IPS DF 6.9 (cell line): ENCODE measurements at places on chromosomes 5 and 9.

DNA sequence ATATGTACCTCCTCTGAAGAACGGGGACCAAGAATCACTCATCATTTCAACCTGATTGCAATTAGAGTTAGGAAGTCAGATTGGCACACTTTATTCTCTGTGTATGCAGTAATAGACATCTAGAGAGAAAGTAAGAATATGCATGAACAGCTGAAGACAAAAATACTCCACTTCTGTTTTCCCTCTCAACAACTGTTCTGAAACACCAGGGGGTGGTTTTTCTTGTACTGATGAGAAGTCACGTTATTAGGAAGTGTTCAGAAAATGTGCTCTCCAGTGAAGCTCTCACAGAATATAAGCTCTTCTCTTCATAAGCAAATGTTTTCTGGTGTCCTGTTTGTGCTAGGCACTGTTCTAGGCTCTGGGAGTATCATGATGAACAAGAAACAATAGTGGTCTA lies 531.7 kb upstream of the C9orf72 start:
- H3K36me3 ChIP-seq = no peaks in the 10 kb centered on the region
- H3K4me3 ChIP-seq = no peak overlapping the region
- no peaks in the 10 kb centered on the region for H3K27me3 ChIP-seq
- H3K4me1 ChIP-seq = no peaks in the 10 kb centered on the region
- H3K27ac ChIP-seq = no peak overlapping the region

DNA sequence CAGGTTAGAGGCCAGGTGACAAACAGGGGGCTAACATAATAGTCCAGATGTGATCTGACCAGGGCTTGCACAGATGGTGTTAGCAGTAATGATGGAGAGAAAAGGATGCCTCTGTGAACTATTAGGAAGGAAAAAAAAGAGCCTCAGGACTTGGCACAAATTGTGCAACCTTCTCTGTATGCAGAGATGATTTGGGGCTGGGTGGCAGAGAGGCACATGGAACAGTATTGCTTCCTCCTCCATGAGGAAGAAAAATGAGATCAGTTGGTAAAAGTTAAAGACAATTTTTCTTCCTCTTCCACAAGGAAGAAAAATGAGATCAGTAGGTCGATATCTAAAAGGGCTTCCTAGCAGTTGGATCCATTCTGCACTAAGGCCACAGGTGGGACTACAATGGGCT lies 13.9 kb upstream of the ANXA6 start:
- H3K4me1 ChIP-seq = peaks cover 2% of the 10 kb centered on the region; the same call in 1 of the 2 replicates
- no peaks in the 10 kb centered on the region for H3K27me3 ChIP-seq
- H3K4me3 ChIP-seq = no peak overlapping the region
- no peak overlapping the region for H3K27ac ChIP-seq
- no peaks in the 10 kb centered on the region for H3K36me3 ChIP-seq

DNA sequence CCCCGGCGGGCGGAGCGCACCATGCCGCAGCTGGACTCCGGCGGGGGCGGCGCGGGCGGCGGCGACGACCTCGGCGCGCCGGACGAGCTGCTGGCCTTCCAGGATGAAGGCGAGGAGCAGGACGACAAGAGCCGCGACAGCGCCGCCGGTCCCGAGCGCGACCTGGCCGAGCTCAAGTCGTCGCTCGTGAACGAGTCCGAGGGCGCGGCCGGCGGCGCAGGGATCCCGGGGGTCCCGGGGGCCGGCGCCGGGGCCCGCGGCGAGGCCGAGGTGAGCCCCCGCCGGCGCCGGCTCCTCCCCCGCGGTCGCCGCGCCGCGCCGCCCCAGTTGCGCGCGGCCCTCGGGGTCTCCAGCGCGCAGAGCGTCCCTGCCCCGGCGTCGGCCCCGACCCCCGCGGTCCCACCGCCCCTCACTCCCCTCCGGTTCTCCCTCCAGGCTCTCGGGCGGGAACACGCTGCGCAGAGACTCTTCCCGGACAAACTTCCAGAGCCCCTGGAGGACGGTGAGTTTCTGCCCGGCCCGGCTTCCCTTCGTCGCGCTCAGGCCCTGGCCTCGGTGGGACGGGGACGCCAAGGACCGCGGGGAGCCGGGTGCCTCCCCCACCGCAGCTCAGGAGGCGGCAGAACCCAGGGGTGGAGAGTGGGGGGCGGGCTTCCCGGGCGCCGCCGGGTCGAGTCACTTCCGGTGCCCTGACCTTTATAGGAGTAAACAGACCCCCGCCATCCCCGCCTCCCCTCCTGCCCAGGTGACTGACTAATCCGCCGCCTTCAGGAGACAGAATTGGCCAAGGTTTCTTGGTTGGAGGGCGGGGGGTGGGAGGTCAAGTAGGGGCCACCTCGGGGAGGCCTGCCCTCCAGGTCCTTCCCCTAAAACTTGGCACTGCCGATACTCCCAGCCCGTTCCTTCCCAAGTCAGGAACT lies 665 bp downstream of the TCF7 start:
- DNase-seq = peak; percentile 39
- H3K27ac ChIP-seq = no peak overlapping the region
- H3K4me1 ChIP-seq = no peaks in the 10 kb centered on the region; the same call in 1 of the 2 replicates
- H3K4me3 ChIP-seq = peak overlapping the region; percentile 49; the same call in 1 of the 2 replicates

DNA sequence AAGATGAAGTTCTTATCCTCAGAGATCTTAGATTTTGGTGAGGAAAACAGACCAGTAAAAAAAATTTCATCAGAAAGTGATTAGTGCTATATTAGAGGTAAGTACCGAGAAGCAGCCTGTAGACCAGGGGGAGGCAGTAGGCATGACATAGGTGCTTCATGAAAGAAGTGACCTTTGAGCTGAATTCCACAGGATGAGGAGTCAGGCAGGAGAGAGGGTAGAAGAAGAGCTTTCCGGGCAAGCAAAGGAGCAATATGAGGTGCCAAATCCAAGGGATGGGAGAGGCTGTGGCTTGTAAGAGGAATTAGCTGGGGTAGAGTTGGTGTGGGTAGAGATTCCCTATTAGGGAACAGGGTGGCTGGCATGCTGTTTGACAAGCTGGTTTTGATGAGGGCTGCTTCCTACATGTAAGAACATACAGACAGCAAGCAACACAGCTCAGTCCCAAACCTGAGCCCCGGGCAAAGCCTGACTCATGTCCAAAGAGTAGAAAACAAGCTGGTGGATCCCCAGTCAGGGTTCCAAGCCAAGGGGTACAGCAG lies 48.4 kb upstream of the PWWP2A start:
- no peaks in the 10 kb centered on the region for H3K27me3 ChIP-seq
- no peaks in the 10 kb centered on the region for H3K36me3 ChIP-seq
- no peak for DNase-seq

GRCh38 chr5:173941758-173942401 lies 47.1 kb upstream of the C5orf47 start:
- no peak for DNase-seq
- peak overlapping the region; percentile 7 for H3K27ac ChIP-seq
- no peak overlapping the region for H3K4me3 ChIP-seq
- no peaks in the 10 kb centered on the region for H3K27me3 ChIP-seq
- peaks cover 4% of the 10 kb centered on the region; the same call in 1 of the 2 replicates for H3K4me1 ChIP-seq

DNA sequence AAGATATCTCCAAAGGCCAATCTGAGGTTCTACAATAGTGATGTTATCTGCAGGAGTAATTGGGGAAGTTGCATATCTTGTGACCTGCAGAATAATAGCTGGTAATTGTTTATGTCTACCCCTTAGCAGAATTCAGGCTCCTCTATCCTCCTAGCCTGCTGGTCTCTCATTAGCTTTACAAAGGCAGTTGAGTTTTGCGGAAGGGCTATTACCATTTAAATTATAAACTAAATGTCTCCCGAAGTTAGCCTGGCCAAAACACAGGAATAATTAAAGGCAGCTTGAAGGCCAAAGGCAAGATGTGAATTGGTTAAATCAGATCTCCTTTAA lies 168.7 kb downstream of the TTC39B start:
- no peaks in the 10 kb centered on the region for H3K36me3 ChIP-seq
- no peaks in the 10 kb centered on the region for H3K27me3 ChIP-seq
- no peak overlapping the region for H3K4me3 ChIP-seq
- peak; percentile 67 for DNase-seq

DNA sequence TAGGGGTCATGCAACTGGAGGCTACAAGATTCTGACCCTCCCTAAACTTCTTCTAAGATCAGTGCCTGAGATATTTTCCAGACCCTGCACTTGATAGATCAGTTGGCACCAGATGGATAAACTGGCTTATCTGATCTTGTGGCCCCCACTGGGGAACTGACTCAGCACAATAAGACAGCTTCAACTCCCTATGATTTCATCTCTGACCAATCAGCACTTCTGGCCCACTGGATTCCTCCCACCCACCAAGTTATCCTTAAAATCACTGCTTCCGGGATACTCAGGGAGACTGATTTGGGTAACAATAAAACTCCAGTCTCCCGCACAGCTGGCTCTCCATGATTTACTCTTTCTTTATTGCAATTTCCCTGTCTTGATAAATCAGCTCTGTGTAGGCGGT lies 2180.4 kb upstream of the WWC1 start:
- DNase-seq = no peak
- H3K4me1 ChIP-seq = no peaks in the 10 kb centered on the region
- no peaks in the 10 kb centered on the region for H3K36me3 ChIP-seq
- H3K27ac ChIP-seq = no peak overlapping the region
- no peaks in the 10 kb centered on the region for H3K27me3 ChIP-seq
- no peak overlapping the region for H3K4me3 ChIP-seq

DNA sequence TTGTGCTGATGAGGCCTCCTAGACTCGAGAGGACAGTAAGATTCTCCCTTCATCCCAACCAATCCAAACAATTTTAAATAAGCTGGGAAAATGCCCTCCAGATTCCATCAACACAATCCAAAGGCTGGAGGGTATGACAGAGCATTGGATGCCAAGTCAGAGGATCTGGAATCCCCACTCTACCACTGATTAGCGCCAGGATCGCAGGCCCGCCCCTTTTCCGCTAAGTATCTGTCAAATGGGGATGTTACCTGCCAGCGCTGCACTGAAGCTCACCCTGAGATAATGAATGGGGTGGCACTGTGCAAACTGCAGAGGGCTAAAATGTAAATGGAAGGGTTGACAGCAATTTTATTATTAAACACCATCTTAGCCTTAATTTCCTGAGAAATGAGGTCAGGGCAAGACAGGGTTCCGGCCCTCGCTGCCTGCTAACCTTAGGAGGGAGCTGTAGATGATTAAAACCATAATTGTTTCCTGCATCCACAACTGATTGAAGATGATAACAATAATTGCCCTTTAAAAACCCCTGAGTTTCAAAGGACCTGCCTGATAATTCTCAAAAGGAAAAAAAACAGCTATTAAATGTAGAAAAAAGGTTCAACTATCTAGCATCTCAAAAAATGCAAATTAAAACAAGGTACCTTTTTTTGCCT lies 31.6 kb upstream of the GABBR2 start:
- no peak for DNase-seq
- no peaks in the 10 kb centered on the region for H3K4me1 ChIP-seq
- H3K27me3 ChIP-seq = no peaks in the 10 kb centered on the region
- H3K4me3 ChIP-seq = no peak overlapping the region
- H3K27ac ChIP-seq = no peak overlapping the region

DNA sequence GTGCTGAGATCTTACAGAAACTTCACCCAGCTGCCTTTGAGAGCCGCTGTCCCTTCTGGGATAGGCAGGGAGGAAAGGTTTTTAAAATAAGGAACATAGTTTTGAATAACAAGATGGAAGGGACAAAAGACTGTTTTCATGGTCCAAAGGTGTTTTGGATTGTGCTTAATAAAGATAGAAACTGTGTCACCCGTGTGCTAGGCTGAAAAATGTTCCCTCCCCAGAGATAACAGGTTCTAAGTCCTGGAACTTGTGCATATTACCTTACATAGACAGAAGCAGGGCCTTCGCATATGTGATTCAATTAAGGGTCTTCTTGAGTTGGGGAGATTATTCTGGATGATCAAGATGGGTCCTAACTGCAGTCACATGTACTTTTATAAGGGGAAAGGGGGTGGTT lies 1.9 kb upstream of the CEMIP2 start:
- H3K36me3 ChIP-seq = no peaks in the 10 kb centered on the region
- H3K27ac ChIP-seq = no peak overlapping the region
- no peaks in the 10 kb centered on the region for H3K27me3 ChIP-seq
- peaks cover 2% of the 10 kb centered on the region; the same call in 1 of the 2 replicates for H3K4me1 ChIP-seq
- no peak for DNase-seq
- H3K4me3 ChIP-seq = no peak overlapping the region

- H3K4me1 ChIP-seq = peaks cover 2% of the 10 kb centered on the region
- peaks cover 4% of the 10 kb centered on the region; the same call in 1 of the 2 replicates for H3K27me3 ChIP-seq
- H3K4me3 ChIP-seq = peak overlapping the region; percentile 52; the same call in 1 of the 2 replicates
Observed at GRCh38 chr9:129666575-129666974, 1.1 kb downstream of the PRRX2 start.

DNA sequence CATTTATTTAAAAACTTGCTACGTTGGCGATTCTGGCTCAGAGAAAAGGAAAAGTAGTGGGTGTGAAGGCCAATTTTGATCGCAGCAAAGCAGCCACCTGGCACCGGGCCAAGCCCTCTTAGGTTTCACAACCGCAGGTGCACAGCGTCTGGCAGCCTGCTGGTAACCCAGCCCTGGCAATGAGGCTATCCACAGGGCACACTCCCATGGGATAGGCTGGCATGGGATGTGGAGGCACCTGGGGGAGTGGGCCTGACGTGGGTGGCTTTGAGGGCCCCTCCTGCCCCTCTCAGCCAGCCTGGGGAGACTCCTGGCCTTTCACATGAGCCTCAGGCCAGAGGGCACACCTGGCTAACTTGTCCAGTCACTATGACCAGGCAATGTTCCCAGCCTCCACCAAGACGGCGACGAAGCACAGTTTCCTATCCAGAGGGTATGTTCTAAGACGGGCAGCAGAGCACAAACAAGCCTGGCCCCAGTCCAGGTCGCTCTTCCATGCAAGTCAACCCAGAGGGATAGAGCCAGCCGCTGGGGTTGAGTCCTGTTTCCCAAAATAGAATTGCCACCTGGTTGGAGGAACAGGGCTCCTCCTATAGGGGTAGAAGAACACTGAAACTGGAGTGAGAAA lies 19.0 kb downstream of the CMBL start:
- no peak overlapping the region for H3K4me3 ChIP-seq
- H3K36me3 ChIP-seq = no peaks in the 10 kb centered on the region
- H3K27me3 ChIP-seq = no peaks in the 10 kb centered on the region

- peaks cover 13% of the 10 kb centered on the region for H3K4me1 ChIP-seq
- H3K27ac ChIP-seq = no peak within 1 kb of the TSS
- H3K27me3 ChIP-seq = peaks cover 24% of the 10 kb centered on the region
Observed at GRCh38 chr9:36136272-36136893, at the start of gene GLIPR2. Gene GLIPR2 (plus strand): TSS chr9:36136733. CDS start chr9:36136779, 46 bp downstream.

DNA sequence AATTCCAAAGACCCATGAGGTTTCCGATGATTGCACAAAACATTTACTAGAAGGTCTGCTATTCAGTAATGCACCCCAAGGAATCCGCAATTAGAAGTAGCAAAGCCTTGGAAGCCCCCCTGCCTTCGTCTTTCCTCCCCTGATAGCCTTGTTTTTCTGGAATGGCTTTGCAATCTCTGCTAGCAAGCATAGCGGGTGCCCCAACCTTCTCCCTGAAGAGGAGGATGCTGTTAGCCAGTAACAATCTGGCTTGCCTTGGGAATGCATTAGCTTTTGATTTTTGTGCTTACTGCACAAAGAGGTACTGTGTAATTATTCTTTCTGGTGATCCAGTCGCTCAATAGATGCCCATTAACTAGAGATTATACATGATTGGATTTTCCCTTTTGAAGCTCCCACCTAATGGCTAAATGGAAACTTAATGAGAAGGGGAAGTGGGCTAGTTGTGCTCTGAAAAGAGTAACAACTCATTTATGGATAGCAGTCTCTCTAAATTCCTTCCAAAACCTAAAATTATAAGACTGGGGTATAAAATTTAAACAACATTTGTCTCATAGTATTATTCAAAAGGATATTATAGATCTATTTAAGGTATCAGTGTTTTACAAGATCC lies 91.6 kb downstream of the FBXW11 start:
- H3K4me1 ChIP-seq = 0 out of 2 replicates have a peak, but pooled peaks cover 1% of the 10 kb centered on the region
- no peak overlapping the region for H3K4me3 ChIP-seq
- no peaks in the 10 kb centered on the region for H3K27me3 ChIP-seq
- H3K27ac ChIP-seq = no peak overlapping the region
- no peaks in the 10 kb centered on the region for H3K36me3 ChIP-seq

- H3K36me3 ChIP-seq = no peaks in the 10 kb centered on the region
- peak; percentile 5 for DNase-seq
- H3K27me3 ChIP-seq = no peaks in the 10 kb centered on the region
- no peaks in the 10 kb centered on the region for H3K4me1 ChIP-seq
Observed at GRCh38 chr5:120093178-120093577, 370.9 kb upstream of the PRR16 start.
